ENCODE measurements at places on chromosomes 1 and 21. TPM values are rescaled to one million over a fixed set of nuclear protein-coding genes. Genes with fewer than 3 reads are reported as not detected.

CAPN8 gene
- 126 TPM for total RNA-seq

DNA sequence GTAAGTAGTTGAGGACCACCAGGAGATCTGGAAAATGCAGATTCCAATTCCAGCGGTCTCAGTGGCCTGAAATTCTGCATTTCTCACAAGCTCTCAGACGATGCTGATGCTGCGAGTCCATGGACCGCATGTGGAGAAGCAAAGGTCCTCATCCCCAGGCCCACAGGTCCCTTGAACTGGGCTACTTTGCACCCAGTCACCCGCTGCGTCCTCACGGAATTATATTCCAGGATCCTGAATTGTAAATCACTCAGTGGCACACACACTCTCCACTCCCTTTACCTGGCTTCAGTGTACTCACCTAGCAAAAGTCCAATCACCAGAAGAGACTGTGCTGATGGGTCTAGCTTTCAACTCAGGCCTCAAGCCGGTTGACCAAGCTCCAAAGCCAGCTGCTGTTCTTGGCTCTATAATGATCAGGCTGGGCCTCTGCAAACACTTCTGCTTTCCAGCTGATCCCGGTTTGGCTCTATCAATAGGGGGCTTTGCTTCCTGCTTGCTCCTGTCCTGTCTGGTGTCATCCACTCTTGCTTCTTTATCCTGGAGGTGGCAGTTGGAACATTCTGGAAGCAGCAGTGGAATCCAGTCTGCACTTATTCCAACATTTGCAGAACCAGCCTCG is 904 bp upstream of the RPL22 start:
- H3K27ac ChIP-seq: peak overlapping the region; percentile 86
- peaks cover 39% of the 10 kb centered on the region for H3K4me1 ChIP-seq
- DNase-seq: no peak
- peak overlapping the region; percentile 99 for H3K4me3 ChIP-seq
- no peaks in the 10 kb centered on the region for H3K27me3 ChIP-seq
- H3K36me3 ChIP-seq: no peaks in the 10 kb centered on the region

GRCh38 chr1:43430831-43431230 is 22.9 kb downstream of the HYI start:
- H3K4me3 ChIP-seq: no peak overlapping the region
- no peak overlapping the region for H3K27ac ChIP-seq
- H3K4me1 ChIP-seq: no peaks in the 10 kb centered on the region
- no peak for DNase-seq

DNA sequence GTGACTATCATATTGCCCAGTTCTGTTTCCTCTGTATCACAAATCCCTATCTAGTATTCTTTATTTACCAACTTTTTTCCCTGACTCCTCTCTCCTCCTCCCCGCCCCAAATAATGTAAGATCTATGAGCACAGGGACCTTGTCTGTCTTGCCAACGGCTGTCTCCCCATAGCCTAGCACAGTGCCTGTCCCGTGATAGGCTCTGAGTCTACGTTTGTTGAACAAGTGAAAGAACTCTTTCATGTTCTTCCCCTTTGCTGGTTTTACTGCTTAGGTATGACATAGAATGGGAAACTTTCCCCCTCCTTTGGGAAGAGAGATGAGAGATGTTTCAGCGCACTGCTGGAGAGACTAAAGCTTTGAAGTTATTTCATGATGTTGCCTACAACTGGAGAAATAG is 367.0 kb downstream of the PRDM2 start:
- no peak overlapping the region for H3K4me3 ChIP-seq
- H3K27me3 ChIP-seq: no peaks in the 10 kb centered on the region
- H3K36me3 ChIP-seq: no peaks in the 10 kb centered on the region
- no peaks in the 10 kb centered on the region for H3K4me1 ChIP-seq
- DNase-seq: no peak

- no peaks in the 10 kb centered on the region for H3K36me3 ChIP-seq
- no peak overlapping the region for H3K27ac ChIP-seq
- no peaks in the 10 kb centered on the region for H3K27me3 ChIP-seq
- no peak for DNase-seq
- H3K4me3 ChIP-seq: no peak overlapping the region
These were observed 789.3 kb upstream of the ADAMTS5 start for GRCh38 chr21:27756191-27756590.

DNA sequence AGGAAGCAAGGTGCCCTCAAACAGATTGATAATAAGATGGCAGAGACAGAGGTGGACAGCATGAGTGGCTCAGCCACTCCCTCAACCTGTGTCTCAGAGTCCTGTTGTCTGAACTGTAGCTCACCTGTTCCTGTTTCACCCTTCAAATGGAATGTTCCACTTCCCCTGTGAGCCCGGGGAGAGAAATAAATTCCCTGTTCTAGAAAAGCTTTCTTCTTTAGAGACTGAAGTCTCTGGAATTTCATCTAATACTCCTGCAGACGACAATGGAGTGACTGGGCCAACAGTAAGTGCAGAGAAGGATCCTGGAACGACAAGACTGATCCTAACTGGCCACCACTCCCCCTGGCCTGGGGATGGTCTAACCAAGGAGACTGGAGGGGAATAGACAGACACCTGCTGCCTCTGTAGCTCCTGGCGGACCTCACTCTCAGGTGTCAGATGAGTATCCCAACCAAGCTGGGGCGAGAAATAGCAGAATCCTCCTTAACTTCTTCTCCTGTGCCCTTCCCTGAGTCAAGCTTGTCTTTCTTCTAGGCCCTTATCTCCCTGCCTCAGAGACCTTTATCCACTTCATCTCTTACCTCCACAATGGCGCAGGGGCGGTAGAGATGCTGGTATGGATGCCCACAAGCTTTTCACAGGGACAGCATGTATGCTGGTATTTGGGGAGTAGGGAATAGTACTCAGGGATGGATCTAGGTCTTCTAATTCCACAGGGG is 45.4 kb downstream of the PLEKHA6 start:
- H3K27ac ChIP-seq: no peak overlapping the region
- H3K36me3 ChIP-seq: no peaks in the 10 kb centered on the region
- peaks cover 19% of the 10 kb centered on the region for H3K4me1 ChIP-seq
- no peaks in the 10 kb centered on the region for H3K27me3 ChIP-seq
- no peak for DNase-seq
- H3K4me3 ChIP-seq: no peak overlapping the region
